ENCODE measurements at places on chromosomes 1 and 21.

GRCh38 chr21:32940079-32941014, 85.4 kb upstream of the OLIG2 start:
- DNase-seq: peak; percentile 70

DNA sequence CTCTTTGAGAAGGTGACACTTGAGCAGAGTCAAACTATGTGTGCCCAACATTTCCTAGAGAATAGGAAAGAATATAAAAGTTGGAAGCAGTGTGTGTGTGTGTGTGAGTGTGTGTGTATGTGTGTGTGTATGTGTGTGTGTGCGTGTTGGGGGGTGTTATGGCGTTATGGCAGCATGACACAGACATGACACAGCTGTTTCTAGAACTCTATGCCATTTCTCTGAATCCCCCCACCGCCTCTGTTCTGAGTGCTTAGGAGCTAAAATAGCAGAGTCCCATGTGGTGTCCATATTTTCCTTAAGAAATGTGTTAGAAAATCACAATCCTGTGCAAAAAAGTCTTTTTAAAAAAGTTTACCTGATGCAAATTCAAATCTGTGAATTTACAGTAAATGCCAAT, 556.1 kb downstream of the RWDD3 start:
- no peak for DNase-seq

DNA sequence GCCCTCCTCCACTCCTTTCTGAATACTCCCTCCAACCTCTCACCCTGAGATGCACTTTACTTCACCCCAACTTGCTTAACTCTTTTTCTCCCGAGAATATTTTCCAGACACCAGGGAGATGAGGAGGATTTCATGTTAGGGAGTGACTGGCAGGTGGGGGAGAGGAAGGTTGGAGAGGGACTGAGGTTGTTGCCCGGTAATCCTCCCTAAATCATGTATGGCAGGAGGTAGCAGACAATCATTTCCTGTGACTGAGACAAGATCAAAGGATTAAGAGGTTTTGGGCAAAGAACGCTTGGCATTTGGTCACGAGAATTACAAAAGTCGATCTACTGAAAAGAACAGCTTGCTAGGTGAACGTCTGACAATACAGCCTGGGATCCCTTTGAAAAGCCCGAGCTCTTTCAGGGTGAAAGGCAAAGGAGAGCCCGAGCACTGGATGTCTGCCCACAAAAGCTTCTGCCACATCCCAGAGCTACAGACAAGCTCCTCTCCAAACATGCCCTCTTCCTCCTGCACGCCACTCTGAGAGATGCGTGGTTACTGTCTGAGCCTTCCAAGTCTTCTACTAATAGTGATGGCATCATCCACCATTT, 154.1 kb downstream of the DAB1 start:
- DNase-seq: no peak

DNA sequence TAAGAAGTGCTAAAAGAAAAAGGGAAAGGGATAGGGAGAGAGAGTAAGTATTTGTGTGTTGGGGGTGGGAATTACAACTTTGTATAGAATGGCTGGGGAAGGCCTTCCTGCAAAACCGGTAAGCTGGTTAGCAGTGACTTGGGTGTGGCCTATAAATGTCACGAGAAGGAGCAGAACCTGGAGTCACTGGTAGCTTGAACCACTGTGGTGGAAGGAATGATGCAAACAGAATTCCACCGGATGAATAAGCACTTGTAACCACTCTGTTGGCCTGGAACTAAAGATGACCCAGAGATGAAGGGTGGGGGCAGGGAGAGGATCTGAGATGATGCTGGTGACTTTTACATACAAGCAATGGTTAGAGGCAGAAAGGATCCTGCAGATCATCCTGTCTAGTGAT, 8.9 kb downstream of the XKR8 start:
- DNase-seq: no peak

DNA sequence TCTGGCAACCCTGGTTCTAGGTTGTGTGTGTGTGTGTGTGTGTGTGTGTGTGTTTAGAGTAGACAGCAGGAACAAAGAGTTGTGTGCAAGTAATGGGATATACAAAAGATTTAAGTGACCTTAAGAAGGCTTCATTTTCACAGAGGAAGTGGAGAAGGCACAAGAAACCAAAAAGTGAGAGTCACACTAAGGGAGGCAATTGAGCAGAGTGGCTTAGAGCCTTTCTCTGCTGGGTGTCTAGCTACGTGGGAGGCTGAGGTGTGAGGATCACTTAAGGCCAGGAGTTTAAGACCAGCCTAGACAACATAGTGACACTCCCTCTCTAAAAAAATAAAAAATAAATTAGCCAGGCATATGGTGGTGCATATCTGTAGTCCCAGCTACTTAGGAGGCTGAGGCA, 44.4 kb upstream of the HAO2 start:
- DNase-seq: no peak

DNA sequence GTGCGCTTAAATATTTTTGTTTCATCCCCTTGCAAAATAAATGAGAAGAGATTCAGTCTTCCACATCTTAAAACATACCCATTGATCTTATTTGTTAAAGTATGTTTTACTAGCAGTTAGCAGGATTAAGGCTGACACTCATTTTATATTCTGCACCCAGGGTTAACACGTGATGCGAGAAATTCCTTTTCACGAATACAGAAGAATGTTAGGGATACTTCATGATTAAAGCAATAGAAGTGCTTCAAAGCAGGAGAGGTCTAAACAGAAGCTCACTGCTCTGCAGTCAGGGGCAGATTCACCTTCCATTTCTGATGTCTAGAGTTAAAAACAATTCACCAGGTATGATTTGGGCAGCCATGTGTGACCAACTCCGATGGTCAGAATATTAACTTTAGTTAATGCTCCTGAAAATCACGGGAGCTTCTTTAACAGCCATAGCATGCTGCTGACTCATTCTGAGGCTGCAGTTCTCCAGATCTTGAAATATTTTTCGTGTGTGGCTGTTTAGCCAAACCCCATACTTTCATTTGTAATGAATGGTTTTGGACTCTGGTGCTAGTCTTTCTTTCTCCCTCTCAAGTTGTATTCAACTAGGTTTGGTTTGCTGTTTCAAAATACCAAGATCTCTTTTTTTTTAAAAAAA, 19.7 kb downstream of the BCAR3 start:
- no peak for DNase-seq
